ENCODE measurements at places on chromosomes 6 and 20. TPM values are rescaled to one million over a fixed set of nuclear protein-coding genes. Genes with fewer than 3 reads are reported as not detected.

The THBD gene
- total RNA-seq: 20.7 TPM

The SH3BGRL2 gene
- 19.2 TPM for total RNA-seq

The LY6G5C gene
- total RNA-seq: 3.7 TPM

The RNF144B gene
- 30.3 TPM for total RNA-seq

The HLA-G gene
- not detected for total RNA-seq

The TMEM74B gene
- total RNA-seq: 0.76 TPM

The CLPSL2 gene
- total RNA-seq: not detected

The TPBG gene
- 19.0 TPM for total RNA-seq

The SUMO4 gene
- 1.4 TPM for total RNA-seq

The NHLRC1 gene
- total RNA-seq: 3.8 TPM

The ADISSP gene
- 27.7 TPM for total RNA-seq

The DSP gene
- 20.6 TPM for total RNA-seq

The GNRH2 gene
- total RNA-seq: 0.48 TPM

The GSTA3 gene
- not detected for total RNA-seq

The BCAS1 gene
- not detected for total RNA-seq

The BACH2 gene
- total RNA-seq: 1.2 TPM

The DOK5 gene
- total RNA-seq: 1.5 TPM

The AIF1 gene
- not detected for total RNA-seq

The ZNF165 gene
- 0.23 TPM for total RNA-seq

The CST2 gene
- total RNA-seq: not detected

The ZC3H12D gene
- not detected for total RNA-seq

The C6orf15 gene
- not detected for total RNA-seq

The SNPH gene
- total RNA-seq: 12.2 TPM

The FAXC gene
- total RNA-seq: 0.82 TPM

The CAGE1 gene
- not detected for total RNA-seq

The CALHM4 gene
- total RNA-seq: not detected

The HLA-DOB gene
- 1.2 TPM for total RNA-seq

The PERP gene
- 58.1 TPM for total RNA-seq

The HEY2 gene
- total RNA-seq: 0.34 TPM

The TRIM31 gene
- total RNA-seq: not detected

The LAMA2 gene
- total RNA-seq: 0.58 TPM

The ETV7 gene
- 2.7 TPM for total RNA-seq

The MUC21 gene
- not detected for total RNA-seq

The ZSCAN12 gene
- total RNA-seq: 4.8 TPM

The LHFPL5 gene
- total RNA-seq: not detected

The LY6G6C gene
- total RNA-seq: not detected

The NT5DC1 gene
- 5.9 TPM for total RNA-seq
